ENCODE measurements at places on chromosomes 3 and 15. TPM values are rescaled to one million over a fixed set of nuclear protein-coding genes. Genes with fewer than 3 reads are reported as not detected.

GNAT1 gene
- not detected for total RNA-seq

MAP6D1 gene
- total RNA-seq = 9.9 TPM

UBAP1L gene
- total RNA-seq = 5.8 TPM

COL8A1 gene
- total RNA-seq = 1.8 TPM

GOLGA6L7 gene
- total RNA-seq = not detected

EDEM1 gene
- 6.7 TPM for total RNA-seq

GATM gene
- 146 TPM for total RNA-seq

Measured in diencephalon (tissue), 1 donor.